NCI-H1694 treated with DMSO at 0.1 percent for 48 hours (cell line): ENCODE measurements at places on chromosomes 12 and 14.

GRCh38 chr12:29334937-29335336 lies 46.0 kb downstream of the ERGIC2 start:
- DNase-seq: no peak

- no peak for DNase-seq
Observed at GRCh38 chr12:97572220-97572619, 109.6 kb downstream of the RMST start.

- no peak for DNase-seq
Observed at GRCh38 chr14:24311837-24312615, 724 bp downstream of the LTB4R start.

- DNase-seq: no peak
Observed at GRCh38 chr12:18135509-18135908, 45.5 kb upstream of the RERGL start.
